Activated T-helper 17 cell treated with anti-CD3 and anti-CD28 coated beads, Interleukin-2, amount 50 U/mL, for 72 hours (primary cell): ENCODE measurements at places on chromosomes 1 and 21. TPM values are rescaled to one million over a fixed set of nuclear protein-coding genes. Genes with fewer than 3 reads are reported as not detected.

DNA sequence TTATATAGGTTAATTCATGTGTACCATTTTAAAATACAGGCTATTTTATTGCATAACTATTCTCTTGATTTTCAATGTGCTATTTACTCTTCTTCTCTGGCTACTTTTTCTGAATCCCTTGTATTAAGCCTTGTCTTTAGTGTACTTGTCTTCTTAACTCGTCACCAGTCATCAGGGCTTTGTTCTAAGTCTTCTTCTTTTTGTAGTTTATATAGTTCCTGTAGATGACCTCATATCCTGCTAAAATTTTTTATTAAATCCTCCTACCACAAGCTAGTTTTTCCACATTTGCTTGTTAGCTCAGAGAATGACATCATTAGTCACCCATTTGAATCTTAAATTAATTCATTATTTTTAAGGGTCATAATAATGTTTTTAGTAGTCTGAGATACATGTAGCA is 1281.9 kb downstream of the KCNT2 start:
- no peak for ATAC-seq

Gene ZNF695
- total RNA-seq, result 0.58 TPM

DNA sequence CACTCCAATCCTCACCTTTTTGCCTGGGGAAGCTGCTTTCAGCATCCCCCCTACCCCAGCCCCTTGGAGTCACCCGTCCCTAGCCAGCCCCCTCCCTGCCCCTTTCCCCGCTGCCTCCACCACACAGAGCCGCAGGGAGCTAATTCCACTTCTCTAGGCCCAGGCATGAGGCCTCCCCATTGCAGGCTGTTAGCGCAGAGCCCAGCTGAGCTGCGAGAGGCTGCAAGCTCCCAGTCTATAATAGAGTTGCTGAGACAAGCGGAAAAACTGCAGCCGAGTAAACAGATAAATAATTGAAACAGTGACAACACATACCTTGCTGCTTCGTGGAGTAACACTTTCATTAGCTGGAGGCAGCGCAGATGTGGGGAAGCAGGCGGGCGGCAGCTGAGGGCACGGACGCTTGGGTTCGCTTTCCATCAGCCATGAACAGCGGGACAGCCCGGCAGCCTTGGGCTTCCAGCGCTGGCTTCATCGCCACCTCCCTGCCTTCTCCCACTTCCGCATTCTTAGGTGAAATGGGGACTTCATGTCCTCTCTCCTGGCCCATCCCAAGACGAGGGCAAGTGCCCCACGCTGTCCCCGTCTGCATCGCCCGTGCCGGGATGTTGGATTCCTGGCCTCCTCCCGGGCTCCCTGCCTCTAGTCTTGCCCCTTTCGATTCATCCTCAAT is 183.3 kb downstream of the IGSF21 start:
- ATAC-seq, result no peak

Gene TIAM1
- total RNA-seq, result 63.4 TPM

DNA sequence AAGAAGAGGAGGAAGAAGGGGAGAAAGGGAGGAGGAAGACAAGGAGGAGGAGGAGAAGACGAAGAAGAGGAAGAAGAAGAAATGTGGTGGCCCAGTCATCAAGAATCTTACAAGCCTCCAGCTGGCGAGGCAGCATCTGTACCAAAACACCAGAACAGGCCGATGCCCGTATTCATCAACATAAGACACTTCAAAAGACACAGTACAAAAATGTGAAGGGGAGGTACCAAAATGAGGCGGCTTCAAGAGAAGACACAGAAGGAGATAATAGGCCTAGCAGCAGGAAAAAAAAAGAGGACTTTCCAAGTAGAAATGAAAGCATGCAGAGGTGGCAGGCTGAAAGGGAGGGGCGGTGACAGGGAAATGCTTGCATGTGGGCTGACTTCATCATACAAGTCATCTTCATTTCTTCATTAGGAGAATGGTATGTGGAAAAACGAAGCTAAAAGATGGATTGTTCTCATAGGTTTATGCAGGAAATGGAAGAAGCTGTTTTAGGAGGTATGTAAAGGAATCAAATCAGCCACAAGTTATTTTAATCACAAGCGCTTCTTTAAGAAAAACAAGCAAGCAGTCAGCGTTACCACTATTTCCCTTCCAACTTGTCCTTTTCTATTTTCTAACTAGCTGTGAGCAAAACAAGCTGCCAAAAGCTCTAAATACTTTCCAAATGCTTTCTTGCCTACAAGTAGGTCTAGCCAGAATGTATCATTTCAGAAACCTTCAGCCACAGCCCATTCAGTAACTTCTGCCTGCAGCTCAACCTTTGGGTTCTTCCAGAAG is 192.3 kb downstream of the SLC45A1 start:
- ATAC-seq, result peak; percentile 88

- ATAC-seq, result no peak
Measured at GRCh38 chr1:6425658-6426057, 1.1 kb downstream of the ESPN start.

DNA sequence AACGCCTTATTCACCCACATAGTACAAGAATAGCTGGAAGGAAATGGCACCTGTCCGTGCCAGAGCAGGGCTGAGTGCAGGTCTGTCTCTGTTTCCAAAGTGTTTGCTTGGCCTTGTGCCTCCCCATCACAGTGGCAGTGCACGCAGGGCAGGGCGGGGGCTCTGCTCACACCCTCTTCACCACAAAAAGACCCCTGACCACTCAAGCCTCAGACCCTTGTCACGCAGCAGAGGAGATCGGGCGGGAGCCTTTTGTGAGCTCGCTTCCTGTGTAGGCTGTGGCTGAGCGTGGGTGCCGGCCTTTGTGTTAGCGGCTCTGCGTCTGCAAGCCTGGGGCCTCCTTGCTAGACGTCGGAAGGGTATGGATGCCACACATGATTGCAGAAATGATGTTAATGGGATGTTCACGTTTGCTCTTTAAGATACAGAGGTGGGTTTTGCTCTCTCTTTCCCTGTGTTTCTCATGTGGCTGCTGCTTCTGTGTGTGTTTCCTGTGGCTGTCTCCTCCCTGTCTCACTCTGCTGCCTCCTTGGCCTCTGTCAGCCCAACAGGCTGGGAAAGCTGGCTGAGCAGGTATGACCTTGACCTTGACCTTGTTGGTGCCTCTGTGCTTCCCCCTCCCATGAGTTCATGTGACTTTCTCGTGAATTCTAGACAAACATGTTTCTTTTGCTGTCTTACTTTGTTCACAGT is 45.4 kb downstream of the S100B start:
- ATAC-seq, result peak; percentile 91

- no peak for ATAC-seq
Measured at GRCh38 chr1:15371610-15372545, 37.8 kb upstream of the EFHD2 start.

Gene LRRC53
- not detected for total RNA-seq

DNA sequence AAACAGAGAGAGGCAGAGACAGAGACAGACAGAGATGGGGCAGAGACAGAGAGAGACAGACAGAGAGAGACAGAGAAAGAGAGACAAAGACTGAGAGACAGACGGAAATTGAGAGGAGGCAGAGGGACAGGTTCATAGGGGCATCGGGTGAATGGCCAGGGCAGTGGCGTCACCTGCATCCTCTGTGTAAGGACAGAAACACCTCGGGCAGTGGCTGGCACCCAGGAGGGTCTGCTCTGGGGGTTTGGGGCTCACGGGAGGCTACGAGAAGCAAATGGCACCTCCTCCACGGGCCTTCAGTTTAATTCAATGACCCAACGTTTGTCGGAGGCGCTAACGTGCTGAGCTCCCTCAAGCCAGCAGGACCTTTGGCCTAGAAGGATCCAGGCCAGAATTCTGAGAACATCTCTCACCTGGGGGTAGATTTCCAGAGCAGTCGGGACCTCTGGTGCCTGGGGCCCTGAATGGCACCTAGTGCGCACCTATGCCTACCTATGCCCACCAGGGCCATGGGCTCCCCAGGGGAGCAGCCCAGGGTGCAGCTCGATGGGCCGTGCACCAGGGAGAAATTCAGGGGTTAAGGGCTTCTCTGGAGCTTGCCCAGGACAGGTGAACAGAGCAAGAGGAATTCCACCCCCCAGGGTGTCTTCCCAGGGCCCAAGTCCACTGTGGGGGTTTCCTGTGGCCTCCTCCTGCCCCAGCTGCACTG is 20.6 kb upstream of the PTTG1IP start:
- ATAC-seq, result no peak

- ATAC-seq, result peak; percentile 94
Measured at GRCh38 chr1:186078245-186078644, 296.8 kb downstream of the TPR start.

Gene MSH4
- total RNA-seq, result 0.32 TPM

Gene SFN
- total RNA-seq, result 4.7 TPM

DNA sequence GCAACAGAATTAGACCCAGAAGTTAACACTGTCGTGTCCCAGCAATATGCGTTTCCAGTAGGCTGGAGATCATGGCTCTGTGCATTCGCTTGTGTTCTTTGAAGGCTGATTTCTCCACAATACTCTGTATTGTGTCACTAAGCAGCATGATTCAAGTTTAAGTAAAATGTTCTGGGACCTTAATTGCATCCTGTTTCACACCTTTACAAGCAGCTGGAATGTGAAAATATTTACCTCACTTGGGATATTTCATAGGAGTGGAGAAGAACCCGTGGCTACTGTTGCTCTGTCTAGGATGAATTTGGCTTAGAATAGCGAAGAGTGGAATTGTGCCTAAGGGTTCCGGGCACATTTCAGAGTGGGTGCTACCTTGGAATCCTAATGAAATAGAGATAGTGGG is 6.3 kb downstream of the PTGFRN start:
- ATAC-seq, result no peak

- no peak for ATAC-seq
Measured at GRCh38 chr1:10980094-10980577, 32.3 kb upstream of the TARDBP start.

GRCh38 chr1:204640578-204640977 is 45.0 kb downstream of the LRRN2 start:
- ATAC-seq, result no peak

DNA sequence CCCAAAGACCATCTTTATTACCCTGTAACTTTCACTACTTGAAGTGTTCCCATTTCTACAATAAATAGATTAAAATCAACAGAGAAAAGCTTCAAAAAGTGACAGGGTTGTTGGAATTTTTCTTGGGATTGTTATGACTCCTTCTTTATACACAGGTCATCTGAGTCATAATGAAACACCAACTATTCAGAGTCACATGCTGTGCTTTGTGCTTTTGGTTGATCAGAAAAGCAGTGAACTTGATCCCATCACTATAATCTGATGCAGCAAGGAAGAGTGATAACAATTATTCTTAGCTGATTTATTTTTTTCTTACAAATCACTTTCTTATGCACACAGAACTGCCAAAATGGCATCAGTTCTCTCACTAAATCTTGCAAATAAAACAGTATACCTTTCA is 422.9 kb downstream of the PTBP2 start:
- no peak for ATAC-seq

DNA sequence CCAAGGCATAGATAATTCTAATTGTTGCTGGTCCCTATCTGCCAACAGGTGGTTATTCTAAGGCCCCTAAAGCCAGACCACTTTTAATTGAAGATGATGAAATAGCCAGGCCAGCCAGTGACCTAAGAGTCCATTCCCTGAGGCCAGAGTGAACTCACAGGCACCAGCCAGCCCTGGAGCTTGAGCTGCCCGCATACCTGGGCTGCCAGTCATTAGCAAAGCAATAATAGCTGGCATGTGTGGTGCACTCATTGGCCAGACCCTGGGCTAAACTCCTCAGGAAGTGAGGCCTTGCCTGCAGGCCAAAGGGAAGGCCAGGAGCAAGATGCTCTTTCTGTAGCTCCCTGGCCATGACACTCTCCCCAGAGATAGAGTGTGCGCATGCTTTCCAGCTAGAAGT is 180.4 kb upstream of the KLHDC7A start:
- ATAC-seq, result no peak

Gene TNFRSF18
- total RNA-seq, result 105 TPM

DNA sequence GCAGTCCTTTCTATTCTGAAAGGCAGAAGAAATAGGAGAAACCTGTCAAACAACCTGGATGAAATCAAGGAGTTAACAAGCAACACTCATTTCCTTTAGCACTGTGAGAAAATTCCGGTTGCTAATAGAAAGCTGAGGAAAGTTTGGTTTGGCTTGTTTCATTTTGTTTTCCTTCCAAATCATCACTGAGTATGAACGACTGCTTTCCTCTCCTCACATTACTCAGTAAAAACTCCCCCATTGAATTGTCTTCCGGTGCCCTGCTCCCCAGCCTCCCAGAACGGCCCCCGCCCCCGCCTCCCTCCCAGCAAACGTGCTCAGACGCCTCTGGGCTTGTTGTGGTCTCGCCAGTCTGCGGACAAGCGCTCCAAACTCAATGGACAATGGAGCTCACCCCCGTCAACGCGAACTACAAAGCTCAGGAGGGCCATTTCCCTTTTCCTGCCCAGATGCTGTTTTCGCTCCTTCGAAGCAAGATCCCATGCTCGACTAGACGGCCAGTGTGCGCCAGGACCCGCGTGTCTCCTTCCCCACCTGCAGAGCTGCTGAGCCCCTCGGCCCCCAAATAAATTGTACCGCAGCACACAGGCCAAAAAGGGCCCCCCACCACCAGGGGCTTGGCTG is 747 bp downstream of the STX6 start:
- ATAC-seq, result peak; percentile 69

DNA sequence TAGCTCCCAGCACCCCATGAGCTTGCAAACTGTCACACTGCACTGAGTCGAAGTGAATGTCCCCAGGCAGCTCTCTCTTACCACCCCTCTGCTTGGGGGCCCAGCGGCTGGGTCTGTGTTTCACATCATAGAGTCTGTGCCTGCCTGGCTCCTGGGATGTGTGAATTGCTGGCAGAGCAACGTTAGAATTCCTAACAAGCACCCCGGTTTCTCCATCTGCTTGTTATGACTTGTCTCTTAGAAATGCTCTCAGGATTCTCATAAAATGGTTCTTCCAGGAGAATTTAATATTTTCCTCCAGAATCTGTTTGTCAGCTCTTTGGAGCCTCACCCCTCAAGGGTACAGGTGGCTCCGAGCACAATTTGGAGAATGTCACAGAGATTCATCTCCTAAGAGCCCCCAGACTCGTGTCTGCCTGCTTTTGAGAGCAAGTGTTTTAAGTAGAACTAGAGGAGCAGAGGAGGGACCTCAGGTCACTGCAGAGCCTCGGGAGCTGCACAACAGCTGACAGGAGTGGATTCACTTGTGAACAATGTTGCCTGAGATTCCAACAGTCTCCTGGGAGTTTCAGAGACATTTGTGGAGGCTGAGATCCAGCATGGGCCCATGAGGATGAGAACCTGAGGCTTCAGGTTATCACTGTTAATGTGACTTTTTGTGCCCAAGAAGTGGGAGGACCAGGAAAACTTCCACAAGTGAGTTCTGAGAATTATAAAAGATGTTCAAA is 131.5 kb downstream of the KCNJ6 start:
- no peak for ATAC-seq

- ATAC-seq, result no peak
Measured at GRCh38 chr1:28244549-28245251, 8.8 kb downstream of the ATP5IF1 start.

Gene SELP
- 0.90 TPM for total RNA-seq

Gene KRTAP19-7
- total RNA-seq, result not detected

Gene DFFA
- 27.4 TPM for total RNA-seq

Gene KRTAP13-3
- not detected for total RNA-seq
